Heart right ventricle (tissue), 16 donors: ENCODE measurements at places on chromosomes 3 and 15. TPM values are rescaled to one million over a fixed set of nuclear protein-coding genes. Genes with fewer than 3 reads are reported as not detected.

DNA sequence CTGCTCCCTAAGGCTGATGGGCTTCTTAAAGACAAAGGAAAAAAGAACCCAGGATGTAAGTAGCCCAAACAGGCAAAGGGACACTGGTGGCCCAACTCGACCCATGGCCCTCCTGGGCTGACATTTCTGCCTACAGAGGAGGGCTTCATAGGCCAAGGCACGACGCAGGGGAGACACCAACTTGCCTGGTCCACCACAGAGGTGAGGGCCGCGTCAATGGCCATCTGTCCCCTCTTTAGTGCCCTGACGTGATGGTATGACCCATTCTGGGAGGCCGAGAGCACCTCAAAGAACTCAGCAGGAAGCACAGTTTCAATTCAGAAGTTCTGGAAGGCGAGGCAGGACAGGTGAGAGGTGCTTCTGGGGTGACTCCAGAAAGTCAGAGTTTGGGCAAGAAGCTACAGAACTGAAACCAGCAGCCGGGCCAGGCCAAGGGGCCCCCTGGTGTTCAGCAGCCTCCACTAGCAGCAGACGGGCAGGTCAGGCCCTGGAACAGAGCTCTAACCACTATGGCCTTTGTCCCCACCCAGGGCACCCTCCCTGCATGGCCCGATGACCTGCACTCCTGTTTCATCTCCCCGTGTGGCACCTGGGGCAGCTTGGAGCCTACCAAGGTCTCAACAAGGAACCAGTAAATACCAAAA, 45.1 kb downstream of the HMCES start:
- H3K4me3 ChIP-seq, result no peak overlapping the region
- DNase-seq, result no peak
- H3K4me1 ChIP-seq, result no peaks in the 10 kb centered on the region
- H3K27me3 ChIP-seq, result no peaks in the 10 kb centered on the region
- no peaks in the 10 kb centered on the region for H3K36me3 ChIP-seq

DNA sequence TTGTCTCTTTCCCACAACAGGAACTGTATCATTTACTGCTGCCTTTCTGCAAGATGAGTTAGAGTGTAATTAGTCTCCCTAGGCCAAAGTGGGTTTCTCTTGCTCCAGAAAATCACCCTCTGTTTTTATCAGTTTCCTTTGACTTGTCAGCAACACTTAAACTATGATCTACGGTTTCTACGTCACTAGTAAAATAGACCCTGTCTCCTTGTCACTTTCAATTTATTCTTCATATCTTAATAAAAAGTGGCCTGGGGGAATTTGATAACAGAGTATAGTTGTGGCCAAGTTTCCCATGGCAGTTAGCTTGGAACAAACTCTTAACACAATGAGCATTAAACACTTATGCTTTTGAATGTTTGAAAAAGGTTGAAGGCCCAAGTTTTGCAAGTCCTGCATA, 79.6 kb downstream of the CGNL1 start:
- H3K27ac ChIP-seq, result no peak overlapping the region
- no peaks in the 10 kb centered on the region for H3K27me3 ChIP-seq
- peaks cover 8% of the 10 kb centered on the region for H3K4me1 ChIP-seq
- no peak for DNase-seq

DNA sequence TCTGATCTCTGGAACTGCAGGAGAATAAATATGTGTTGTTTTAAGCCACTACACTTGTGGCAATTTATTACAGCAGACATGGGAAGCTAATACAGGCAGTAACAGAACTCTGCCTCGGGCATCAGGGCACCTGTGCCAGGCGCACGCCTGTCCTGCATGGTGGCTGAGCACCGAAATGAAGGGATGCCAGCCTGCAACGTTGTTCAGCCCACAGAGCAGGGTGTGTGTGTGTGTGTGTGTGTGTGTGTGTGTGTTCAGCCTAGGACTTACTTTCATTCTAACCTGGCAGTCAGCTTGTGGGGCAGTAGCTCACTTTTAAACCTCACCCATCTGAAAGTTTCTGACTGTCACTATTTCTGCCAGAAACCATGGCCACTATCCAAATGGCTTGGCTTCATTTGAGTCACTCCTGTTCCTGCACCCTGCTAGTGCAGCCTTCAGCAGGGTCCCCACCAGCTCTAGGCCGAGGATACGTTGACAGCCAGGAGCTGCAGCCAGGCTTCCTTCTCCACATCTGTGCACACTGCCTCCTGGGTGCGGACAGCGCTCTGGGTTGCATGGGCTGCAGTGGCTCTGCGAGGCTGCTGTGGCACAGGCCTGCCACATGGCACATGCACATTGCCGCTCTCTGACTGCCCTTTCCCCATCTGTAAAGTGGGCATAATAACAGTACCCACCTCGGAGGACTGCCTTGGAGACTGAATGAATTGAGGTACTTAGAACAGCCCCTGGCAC, 4.5 kb downstream of the UROC1 start:
- peaks cover 2% of the 10 kb centered on the region for H3K27me3 ChIP-seq
- no peak overlapping the region for H3K4me3 ChIP-seq
- H3K4me1 ChIP-seq, result no peaks in the 10 kb centered on the region
- no peak overlapping the region for H3K27ac ChIP-seq
- DNase-seq, result no peak
- H3K36me3 ChIP-seq, result no peaks in the 10 kb centered on the region

The EOMES gene
- not detected for total RNA-seq

- no peaks in the 10 kb centered on the region for H3K4me1 ChIP-seq
- H3K4me3 ChIP-seq, result no peak overlapping the region
- H3K36me3 ChIP-seq, result no peaks in the 10 kb centered on the region
- H3K27me3 ChIP-seq, result no peaks in the 10 kb centered on the region
- DNase-seq, result no peak
- H3K27ac ChIP-seq, result no peak overlapping the region
Measured at GRCh38 chr15:29331669-29332068, 62.0 kb upstream of the NSMCE3 start.

DNA sequence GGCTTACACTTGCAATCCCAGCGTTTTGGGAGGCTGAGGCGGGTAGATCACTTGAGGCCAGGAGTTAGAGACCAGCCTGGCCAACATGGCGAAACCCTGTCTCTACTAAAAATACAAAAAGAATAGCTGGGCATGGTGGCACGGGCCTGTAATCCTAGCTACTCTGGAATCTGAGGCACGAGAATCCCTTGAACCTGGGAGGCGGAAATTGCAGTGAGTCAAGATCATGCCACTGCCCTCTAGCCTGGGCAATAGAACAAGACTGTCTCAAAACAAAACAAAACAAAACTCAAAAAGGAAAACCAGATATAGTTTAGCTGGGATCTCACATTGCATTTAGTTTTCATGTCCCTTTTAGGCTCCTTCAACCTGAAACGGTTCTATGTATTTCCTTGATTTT, 2.9 kb upstream of the USP50 start:
- no peaks in the 10 kb centered on the region for H3K36me3 ChIP-seq
- no peak overlapping the region for H3K27ac ChIP-seq
- H3K27me3 ChIP-seq, result no peaks in the 10 kb centered on the region
- no peaks in the 10 kb centered on the region for H3K4me1 ChIP-seq
